Adipocyte (in vitro differentiated cells): ENCODE measurements at places on chromosomes 4 and X.

DNA sequence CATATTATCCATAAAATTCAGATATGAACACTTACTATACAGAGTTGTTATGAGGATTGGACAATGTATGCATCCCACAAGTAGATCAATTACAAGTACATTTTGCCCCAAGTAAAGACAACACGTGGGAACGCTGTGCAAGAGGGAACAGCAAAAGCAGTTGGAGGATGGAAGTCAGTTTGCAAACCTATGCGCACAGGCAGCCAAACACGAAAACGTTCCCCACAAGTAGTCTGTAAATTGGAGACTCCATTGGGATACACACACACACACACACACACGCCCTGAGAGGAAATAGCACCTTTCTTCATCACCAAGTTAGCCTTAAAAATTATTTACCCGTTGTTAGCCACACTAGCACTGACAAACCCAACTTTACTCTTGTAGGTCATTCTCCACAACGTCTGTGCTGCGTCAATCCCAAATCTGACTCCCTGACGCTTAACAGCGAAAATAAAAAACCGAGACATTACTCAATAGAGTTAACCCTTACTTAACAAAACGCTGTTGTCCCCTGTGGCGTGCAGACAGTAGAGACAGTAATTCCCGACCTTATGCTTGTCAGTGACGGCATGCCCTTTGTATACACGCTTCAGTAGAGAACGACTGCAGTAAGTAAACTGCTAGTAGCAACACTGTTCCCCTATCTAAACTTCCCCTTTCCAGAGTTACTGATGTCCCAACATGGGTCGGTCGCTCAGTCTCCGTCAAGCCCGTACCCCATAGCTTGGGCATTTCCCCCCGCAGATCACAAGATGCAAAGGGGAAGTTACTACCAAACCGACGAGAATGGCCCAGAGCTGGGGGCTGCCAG lies 730 bp downstream of the MANBA start:
- peak; percentile 71 for DNase-seq

- DNase-seq, result no peak
Observed at GRCh38 chrX:68409194-68409593, 24.1 kb downstream of the OPHN1 start.

DNA sequence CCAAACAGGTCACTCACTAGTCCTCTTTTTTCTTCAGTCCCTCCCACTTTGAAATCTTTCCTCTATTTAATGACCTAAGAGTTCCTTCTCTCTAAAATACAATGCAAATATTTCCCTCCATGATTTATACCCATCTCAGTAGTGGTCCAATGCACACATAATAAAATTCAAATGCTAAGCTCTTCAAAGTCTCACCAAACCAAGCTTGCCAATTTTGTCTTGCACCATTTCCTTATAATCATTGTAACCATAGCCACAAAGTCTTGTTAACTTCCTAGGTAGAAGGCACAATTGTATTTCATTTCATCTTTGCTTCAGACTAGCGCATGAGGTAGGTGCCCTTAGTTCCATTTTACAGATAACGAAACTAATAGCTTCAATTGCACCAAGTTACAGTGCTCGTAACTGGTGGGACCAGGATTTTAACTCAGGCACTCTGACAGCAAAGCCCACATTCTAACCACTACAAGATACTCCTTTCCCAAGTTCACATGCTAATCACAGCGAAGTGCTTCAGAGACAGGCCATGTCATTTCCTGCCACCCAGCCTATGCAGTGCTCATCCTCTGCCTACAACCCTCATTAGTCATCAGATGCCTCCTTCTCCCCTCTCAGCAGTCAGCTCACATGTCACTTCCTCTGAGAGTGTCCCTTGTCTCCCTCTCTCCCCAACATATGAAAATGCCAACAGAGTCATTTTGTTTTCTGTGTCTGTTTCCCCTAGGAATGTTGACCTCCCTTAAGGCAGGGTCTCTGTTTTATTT lies 66.9 kb upstream of the PPARGC1A start:
- DNase-seq, result no peak

DNA sequence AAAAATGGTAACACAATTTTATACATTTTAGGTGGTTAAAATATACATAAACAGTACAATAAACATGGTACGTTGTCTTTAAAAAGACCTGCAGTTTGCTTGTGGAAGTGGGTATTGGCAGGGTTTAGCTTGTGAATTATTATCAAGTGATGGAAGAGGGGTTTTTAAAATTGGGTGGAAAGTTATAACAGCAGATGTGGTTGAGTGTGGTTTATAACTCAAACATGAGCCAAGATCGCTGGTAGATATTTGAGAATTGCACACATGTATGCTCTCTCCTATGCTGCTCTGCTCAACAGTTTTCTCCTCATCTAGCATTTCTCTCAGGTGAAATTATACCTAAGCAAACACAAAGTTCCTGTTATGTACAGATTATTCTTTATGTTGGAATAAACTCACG lies 14.0 kb downstream of the EPGN start:
- no peak for DNase-seq

- no peak for DNase-seq
Observed at GRCh38 chr4:1686440-1687036, 2.4 kb upstream of the FAM53A start.

DNA sequence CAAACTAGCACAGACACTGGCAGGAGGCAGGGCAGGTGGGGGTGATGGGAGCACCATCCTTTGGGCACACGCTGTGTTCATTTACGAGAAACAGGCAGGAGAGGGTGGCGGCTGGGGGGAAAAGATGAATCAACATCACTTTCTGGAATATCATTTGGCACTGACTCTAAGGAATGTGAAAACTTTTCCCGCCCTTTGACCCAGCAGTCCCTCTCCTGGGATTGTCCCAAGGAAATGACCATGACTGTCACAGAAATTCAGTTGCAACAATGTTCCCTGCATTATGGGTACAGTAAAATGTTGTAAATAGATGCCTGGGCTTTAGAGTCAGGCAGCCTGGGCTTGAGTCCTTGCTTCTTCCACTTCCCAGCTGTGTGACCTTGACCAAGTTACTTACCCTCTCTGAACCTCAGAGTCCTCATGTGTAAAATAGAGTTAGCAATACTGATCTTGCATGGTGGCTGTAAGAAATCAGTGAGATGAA lies 58.6 kb downstream of the ABLIM2 start:
- DNase-seq, result no peak

GRCh38 chr4:164997941-164998340 lies 20.5 kb upstream of the TRIM61 start:
- DNase-seq, result no peak

DNA sequence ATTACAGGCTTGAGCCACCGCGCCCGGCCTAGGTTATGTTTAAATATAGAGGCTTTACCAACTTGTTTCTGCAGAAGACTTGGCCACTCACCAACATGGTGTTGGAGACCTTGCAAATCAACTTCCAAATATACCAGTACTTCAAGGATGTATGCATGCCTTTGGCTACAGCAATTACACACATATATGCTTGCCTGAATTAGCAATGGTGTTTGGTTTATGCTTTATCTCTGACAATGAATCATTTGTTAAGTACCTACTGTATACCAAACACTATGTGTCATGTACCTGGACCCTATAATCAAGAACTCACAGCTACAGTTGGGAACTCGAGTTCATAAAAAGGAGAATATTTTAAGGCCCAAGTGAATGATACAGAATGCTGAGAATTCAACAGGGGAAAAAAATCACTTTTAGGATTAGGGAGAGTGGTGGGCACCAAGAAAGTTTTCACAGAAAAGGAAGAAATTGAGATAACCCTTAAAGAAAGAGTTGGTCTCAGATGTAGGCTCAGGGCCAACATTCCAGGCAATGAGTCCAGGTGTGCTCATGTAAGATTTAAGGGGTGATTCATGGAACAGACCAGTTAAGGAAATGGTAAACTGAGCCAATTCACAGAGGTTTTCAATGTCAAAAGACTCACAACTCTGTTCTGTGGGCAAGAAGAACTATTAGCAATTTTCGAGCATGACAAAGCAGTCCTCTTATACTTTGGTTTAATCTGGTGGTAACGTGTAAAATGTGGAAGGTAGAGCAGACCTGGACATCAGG lies 98.9 kb downstream of the BCOR start:
- no peak for DNase-seq

DNA sequence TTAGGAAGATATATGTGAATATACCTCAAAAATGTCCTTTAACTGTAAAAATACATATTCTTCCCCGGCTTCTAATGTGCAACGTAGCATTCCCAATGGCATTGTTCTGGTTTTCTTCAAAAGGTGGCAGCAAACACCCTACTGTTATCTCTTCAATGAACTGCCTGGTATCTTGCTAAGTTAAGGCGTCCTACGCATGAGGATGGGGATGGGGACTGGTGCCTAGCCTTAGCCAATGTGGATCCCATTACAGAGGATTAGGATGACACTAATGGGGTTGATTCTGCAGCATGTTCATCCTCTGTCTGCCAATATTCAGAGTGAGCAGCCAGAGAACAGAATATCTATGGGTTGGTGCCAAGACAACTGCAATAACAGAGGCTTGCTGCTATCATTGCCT lies 334.9 kb upstream of the ADGRL3 start:
- DNase-seq, result peak; percentile 18

- DNase-seq, result no peak
Observed at GRCh38 chrX:50815120-50815519, 1.1 kb upstream of the SHROOM4 start.

DNA sequence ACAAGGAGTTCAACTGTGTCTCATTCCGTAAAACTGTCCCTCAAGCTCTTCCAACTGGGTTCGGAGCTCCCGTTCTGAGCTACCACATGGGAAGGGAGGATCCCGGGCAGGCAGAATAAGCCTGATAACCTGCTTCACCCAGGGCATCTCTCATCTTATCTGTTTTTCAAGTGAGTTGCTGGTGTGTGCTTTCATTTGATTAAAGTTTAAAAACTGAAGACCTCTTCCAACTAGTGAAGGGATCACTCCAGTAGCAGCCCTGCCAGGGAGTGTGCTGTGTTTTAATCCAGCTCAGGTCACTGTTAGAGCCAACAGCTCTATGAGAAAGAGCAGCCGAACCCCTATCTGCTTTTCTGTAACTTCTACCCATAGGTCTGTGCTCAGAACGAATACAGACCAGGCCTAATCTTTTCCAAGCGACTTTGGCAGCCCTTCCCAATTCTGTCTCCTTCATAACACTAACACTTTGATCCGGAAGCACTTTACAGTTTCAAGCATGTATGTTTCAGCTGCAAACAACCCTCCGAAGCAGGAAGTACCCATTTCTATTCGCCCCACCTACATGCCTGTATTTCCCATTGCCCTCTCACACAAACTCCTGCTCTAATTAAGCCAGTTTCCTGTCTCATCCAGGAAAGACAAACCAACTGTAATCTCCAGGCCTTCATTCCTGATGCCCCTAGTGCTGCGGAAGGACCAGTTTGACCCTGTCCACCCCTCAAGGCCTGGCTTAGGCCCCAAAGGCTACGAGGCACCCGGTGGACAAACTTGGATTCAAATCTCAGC lies 60.9 kb downstream of the IRF2 start:
- DNase-seq, result no peak

DNA sequence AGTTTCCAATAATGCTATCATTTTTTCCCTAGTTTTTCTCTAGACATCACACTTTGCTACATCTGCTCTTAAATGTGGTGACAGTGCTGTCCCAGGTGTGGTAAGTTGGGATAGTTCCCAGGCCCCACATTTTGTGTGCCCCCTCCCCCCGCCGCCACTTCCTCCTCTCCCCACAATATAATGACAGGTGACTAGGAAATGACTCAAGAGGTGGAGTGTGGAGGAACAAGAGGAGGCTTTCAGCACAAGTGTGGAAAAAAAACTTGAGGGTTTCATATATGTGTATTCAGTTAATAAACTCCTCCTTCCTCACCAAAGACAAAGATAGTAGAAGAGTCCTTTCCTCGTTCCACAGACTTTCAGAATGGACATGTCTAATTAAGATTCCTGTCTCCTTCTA lies 18.3 kb upstream of the IL21 start:
- no peak for DNase-seq
